HS-27A (cell line): ENCODE measurements at places on chromosomes 3 and 15.
A peak's percentile ranks its signal among the peaks of the same experiment; 100 is the strongest.

DNA sequence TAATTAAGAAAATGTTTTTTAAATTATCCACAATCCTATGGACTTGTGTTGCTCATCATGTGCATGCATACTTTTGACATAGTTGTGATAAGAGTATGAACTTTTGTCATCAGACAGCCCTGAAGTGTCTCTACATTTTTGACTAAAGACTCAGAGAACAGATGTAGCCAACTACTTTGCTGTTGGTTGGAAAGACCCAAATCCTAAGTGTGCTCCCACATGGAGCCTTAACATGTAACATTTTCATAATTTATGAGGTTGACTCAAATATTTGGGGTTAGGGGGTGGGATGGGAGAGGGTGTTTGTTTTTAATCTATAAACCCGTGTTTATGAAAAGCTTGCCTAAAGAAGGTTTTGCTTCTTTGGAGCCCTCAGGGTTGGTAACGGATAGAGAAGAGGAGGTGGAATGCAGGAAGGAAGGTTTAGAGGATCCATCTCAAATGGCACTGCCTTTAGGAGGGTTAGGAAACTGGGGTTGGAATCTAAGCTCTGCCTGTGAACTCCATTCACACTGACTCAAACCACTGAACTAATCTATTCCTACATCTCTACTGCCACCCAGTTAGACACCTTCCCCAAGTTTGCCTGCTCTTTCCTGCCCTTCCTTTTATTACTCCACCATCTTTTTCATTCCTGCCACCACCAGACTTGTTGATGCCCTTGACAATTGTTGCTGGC is 3.7 kb downstream of the BOC start:
- DNase-seq = no peak

- no peak for DNase-seq
These were observed 6.1 kb upstream of the KBTBD12 start for GRCh38 chr3:127908951-127909350.

DNA sequence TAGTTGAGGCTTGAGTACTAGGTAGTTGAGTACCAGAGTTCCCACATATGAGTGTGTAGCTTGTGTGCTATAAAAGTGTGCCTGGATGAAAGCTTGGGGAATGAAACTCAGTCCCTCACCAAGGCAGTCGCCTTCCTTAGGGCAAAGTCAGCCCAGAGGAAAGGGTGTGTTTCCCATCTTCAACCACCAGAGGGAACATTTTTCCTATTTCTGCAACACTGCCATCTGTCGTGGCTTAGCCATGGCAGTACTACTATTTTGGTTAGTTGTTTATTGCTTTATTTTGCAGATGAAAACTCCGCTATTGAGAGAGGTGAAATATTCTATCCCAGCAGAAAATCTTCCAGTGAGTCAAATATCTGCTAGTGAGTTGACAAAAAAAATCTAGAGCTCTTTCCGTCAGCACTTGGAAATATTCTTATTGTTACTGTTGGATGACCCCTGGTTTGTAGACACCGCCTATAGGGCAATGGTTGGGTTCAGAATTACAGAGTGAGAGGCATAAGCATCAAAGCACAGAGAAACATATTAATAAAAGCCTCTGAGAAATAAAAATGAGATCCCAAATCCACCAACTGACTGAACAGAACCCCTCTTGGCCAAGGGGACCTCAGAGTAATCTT is 239.9 kb downstream of the CPNE4 start:
- peak; percentile 30 for DNase-seq

DNA sequence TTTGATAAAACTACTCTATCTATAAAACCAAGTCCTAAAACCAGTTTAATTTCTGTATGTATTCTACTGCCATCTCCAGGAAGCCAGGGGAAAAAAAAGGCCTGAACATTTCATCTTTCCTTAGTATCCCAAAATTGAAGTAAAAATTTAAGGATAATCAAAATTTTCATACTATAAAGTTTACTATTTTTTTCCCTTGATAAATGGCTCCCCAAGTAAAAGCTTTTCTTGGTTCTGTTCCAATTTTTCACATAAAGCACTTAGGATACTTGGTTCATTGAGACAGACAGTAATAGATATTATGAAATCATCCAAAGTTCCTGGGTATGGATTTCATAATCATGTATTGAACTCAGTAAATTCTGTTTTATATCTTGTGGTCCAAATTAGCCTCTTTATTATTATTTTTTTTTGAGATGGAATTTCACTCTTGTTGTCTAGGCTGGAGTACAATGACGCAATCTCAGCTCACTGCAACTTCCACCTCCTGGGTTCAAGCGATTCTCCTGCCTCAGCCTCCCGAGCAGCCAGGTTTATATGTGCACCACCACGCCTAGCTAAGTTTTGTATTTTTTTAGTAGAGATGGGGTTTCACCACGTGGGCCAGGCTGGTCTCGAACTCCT is 34.5 kb downstream of the ICE2 start:
- no peak for DNase-seq
